Endothelial cell (in vitro differentiated cells): ENCODE measurements at places on chromosomes 12 and 14. TPM values are rescaled to one million over a fixed set of nuclear protein-coding genes. Genes with fewer than 3 reads are reported as not detected.

DNA sequence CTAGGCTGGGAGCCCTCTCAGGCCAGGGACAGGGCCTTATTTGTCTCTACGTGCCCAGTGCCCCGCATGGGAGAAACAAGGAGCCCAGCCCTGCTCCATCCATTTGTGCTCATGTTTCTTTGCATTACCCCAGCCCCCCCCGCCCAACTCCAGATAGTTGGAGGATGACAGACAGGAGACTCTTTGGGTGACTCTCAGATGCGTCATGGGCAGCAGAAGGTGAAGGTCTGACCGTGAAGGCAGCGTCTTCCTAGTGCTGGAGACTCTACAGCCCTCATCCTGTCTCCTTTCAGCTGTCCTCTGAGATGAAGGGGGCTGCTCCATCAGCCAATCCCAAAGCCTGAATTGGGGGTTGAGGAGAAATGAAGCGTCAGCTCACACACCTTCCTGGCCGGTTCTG, 283 bp upstream of the PSMB11 start:
- DNase-seq = no peak

DYRK2 gene
- total RNA-seq = 50.2 TPM

DNA sequence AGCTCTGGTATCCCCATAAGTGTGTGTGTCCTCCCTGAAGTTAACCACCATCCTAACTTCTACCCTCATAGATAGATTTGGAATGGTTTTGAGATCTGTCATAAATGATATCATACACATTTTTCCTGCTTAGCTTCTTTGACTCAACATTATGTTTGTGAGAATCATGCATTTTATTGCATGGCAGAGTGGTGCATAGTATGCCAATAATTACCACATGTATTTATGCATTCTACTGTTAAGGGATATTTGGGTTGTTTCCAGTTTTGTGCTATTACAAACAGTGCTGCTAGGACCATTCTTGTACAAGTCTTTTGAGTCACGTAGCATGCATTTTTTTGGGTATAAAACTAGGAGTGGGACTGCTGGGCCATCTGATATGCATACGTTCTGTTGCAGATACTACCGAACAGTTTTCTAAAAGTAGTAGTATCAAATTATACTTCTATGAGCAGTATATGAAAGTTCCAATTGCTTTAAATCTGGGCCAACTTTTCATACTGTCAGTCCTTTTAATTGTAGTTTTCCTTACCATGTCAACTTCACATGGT, 13.4 kb downstream of the GRIP1 start:
- DNase-seq = no peak

GRCh38 chr14:71748196-71748595, 184.0 kb upstream of the RGS6 start:
- DNase-seq = no peak

CFAP73 gene
- total RNA-seq = not detected

- DNase-seq = no peak
These were observed 49.9 kb upstream of the BBS10 start for GRCh38 chr12:76398106-76398505.

KLRC2 gene
- not detected for total RNA-seq

RNF10 gene
- 157 TPM for total RNA-seq

GRCh38 chr12:122327494-122328385, 61.4 kb upstream of the VPS33A start:
- no peak for DNase-seq

OVCH1 gene
- total RNA-seq = not detected

DNA sequence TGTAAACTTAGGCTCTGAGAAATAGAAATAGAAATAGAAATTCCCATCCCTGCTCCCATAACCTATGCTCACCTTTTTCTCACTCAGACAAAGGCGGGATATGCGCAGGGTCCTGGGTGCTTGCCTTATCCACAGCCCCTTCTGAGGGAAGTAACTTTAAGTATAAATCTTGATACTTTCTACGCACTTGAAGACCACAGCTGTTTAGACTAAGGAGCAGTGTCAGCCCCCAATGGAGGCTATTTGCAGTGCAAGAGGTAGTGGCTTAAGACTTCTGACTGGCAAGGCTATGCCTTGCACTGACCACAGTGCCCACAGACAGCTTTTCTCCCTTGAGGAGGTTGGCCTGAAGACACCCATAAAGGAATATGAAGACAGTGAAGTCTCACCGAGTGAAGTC, 35.2 kb downstream of the ASCL1 start:
- no peak for DNase-seq

- no peak for DNase-seq
These were observed 169.0 kb upstream of the RTL1 start for GRCh38 chr14:101072531-101072930.

DNA sequence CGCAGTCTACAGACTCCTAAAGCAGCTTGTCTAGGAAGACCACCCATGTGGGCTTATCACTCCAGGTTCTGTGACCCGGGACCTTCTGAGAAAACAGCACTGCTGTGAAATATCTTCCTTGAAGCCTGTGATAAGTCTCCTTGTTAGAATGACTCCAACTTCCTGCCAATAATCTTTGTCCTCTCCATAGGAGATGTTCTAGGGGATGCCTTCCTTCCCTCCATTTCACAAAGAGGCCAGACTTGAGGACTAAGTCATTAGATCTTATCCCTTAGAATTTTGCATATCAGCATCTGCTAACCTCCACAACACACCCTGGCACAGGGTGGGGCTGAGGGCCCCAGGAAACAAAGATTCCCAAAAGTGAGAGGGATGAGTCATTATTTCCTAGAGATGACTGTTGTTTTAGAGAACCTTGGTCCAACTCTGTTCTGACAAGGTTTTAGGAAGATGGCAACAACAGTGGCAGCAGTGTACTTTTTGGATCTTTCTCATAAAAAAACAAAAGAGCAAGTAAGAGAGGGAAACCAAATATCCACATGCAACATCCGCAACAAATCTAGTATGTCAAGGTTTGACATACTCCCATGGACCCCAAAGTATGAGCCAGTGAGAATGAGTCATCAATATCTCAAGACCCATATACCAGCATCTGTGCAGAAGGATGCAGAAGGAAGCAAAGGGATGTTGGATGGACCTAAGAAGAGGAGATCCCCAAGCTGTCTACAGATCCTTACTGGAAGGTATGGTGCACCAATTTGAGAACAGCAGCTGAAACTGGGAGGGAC, 6.0 kb downstream of the LTB4R start:
- no peak for DNase-seq

- no peak for DNase-seq
These were observed 51.2 kb upstream of the HELB start for GRCh38 chr12:66251049-66251448.

DNA sequence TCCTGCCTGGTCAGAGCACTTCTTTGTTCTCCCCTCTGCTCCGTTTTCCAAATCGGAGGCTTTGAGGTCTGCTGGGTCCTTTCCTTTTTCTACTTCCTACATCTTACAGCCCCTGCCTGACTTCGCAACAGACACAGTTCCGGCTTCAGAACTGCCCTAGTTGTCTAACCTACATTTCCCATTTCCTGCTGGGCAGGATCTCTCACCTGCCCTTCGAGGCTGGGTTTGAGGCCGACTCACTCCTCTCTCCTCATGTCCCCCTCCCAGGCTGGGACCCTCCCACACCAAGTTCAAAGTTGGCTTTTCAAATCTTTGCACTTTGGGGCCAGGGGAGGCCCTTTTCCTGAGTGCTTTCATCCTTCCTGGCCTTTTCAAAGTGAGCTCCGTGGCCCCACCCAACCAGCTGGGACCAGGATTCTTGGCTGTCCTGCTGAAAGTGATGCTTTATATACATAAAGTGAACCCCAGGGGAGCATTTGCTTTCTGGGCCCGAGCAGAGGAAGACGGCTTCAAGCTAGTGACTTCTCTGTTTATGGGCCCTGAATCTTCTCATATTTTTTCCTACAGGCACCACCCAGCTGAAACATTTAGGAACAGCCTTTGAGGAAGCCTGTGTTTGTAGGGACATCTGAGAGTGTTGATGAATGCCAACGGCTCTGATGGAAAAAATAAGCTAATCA, 281.0 kb upstream of the CRY1 start:
- no peak for DNase-seq

DNA sequence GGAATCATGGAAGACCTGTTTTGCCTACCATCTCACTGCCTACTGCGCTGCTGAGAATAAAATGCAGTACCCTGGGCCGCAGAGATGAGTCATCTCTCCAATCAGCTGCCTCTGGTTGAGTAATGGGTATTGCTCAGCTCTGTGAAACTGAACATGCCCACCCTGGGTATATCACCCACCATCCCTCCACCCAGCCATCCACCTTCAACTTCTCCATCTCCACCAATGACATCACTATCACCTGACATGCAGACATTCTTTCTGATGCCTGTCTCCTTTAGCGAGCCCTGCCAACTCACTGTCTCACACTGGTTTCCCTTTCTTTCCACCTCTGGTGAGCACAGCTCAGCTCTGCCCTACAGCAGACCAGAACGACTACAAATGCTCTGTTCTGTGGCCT, 33.6 kb downstream of the E2F7 start:
- no peak for DNase-seq

DNA sequence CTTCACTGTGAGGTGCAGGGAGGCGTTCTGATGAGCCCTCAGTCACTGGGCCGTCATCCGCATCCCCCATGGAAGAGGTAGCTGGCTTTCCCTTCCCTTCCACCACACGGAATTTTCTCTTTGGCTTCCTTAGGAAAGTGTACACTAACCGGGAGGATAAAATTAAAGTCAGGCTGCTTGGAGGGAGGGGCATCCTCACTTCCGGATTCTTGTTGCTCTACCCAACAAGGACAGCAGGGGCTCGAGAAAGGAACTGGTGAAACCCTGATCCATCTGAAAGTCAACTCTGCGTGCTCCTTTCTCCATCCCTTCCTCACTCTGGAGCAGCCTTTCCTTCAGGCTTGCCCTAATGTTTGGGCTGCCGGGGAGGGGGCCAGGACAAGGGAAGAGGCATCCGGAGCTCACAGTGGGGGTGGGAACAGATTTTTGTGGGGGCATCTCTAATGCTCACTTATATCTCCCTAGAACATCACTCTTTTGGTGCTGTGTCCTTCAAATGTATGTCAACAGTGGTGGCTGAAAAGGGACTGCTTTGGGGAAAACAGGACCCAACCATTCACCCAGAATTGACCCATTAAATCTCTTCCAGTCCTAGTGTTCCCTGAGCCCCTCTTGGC, 101.4 kb upstream of the FKBP4 start:
- no peak for DNase-seq

LMO3 gene
- not detected for total RNA-seq

TMEM121 gene
- total RNA-seq = 1.6 TPM

DNA sequence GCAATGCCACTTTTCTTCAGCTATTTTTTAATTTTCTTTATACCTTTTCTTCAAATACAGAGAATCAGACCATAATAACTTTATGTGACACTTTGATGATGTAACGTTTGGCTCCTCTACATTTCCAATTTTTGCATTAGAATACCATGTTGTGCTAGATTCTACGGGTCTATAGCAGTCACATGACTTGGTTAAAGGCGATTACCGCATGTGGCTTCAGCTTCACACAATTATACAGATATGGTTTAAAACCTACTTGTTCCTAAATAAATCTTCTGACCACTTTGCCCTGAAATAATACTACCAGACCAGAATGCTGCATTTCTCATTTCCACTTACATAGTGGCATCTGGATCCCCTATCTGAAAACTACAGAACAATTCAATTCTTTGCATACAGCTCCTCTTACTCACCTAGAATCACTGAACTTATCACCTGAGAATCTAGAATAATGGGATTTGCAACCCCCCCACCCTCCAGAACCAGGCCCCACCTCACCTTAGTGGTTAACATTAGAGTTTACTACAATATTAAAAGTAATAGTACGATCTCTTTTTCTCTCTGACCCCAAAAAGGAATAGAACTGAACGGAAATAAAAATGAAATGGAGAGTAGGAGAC, 1.3 kb downstream of the MAX start:
- no peak for DNase-seq

SLC39A2 gene
- not detected for total RNA-seq

GRCh38 chr12:128928361-128928760, 75.1 kb downstream of the GLT1D1 start:
- no peak for DNase-seq

- no peak for DNase-seq
These were observed 35.0 kb downstream of the ZNF664 start for GRCh38 chr12:124007826-124008570.

GLIPR1L1 gene
- not detected for total RNA-seq

DNA sequence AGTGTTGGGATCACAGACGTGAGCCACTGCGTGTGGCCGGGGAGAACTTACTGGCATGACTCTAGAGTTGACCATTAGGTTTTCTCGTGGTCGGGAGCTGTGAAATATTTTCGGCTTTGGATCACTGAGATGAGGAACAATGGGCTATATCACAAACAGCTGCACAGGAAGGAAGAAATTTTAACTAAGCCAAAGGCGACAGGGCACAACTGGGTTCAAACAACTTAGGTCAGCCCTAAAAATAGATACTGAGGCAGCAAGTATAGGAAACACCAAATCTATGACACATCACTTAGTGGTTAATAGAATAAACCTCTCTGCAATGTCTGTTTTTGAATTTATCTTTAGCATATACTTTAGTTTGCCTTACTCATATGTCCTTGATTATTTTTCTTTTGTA, 162.9 kb downstream of the LRIG3 start:
- DNase-seq = no peak

MIP gene
- 0.10 TPM for total RNA-seq

PARP2 gene
- 24.4 TPM for total RNA-seq

- DNase-seq = no peak
These were observed 916.1 kb downstream of the GALC start for GRCh38 chr14:87076922-87077321.

CFAP54 gene
- total RNA-seq = 2.5 TPM

DNA sequence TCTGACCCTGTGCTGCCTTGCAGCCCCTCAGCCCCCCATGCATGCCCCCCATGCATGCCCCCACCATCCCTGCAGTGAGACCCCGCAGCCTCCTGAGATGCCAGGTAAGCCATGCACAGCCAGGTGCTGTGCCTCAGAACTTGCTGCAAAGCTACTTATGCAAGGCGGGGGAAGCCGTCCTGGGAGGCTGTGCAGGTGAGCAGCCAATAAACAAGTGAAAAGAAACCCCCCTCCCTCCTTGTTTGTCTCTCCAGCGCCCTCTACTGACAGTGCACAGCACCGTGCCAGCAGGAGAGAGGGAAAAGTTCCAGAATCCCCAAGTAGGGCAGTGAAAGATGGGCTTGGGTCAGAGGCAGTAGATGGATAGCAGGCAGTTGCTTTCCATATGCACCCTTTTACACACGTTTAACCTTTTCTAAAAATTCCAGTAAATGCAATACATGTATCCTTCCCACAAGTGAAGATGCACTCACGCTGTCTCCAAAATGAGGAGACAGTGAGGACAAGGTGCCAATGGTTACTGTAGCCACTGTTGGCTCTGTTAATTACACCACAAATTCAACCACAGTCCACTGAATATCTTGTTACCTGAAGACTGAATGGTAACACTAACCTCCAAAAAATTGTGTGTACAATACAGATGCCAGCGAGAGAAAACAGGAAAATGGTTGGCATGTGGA, 18.0 kb downstream of the TNFAIP2 start:
- DNase-seq = peak; percentile 69

GRCh38 chr12:2352203-2352602, 299.4 kb downstream of the CACNA1C start:
- DNase-seq = no peak
